ENCODE measurements at places on chromosomes 6 and 20.
A peak's percentile ranks its signal among the peaks of the same experiment; 100 is the strongest.

DNA sequence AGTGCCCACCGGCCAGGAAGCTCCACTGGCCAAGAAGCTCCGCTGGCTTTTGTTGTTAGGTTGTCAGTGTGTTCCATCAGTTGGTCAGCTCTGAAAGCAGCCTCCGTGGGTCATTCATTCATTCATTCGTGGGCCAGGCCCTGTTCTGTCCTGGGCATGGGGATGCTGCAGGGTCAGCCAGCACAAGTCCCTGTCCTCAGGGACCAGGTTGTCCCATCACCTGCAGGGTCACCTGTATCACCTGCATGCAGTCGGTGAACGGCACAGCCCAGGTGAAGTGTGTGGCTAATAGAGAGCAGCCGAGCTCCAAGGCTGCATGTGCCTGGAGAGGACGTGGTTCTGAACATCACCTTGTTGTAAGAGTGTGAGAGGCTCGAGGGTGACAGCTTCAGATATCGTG lies 403.5 kb downstream of the CDH4 start:
- no peak for DNase-seq

DNA sequence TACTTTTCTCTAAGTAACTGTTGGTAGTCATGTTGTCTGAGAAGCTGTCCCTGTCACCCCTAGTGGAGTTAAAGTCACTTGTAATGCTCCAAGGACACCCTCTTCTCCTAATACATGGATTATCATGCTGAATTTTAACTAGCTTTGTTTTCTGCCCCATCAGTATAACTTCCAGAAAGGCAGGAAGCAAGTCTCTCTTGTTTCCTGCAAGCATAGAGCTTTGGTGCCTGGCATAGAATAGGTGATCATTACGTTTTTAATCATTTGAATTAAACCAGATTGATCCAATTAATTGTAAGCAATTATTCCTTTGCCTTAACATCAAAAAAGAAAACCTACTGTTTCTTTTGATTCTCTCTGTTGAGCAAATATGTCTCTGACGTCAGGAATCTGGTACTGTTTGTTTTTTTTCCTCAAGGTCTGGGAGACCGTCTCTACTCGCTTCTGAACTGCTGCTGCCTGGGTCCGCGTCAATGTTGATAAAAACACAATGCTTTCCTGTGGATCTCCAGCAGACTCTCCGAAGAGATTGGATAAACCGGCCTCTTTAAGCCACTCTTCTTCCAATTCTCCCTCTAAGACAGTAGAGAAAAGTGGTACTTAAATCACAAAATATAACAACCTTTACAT lies 71.8 kb downstream of the ARHGAP18 start:
- peak; percentile 68 for DNase-seq

DNA sequence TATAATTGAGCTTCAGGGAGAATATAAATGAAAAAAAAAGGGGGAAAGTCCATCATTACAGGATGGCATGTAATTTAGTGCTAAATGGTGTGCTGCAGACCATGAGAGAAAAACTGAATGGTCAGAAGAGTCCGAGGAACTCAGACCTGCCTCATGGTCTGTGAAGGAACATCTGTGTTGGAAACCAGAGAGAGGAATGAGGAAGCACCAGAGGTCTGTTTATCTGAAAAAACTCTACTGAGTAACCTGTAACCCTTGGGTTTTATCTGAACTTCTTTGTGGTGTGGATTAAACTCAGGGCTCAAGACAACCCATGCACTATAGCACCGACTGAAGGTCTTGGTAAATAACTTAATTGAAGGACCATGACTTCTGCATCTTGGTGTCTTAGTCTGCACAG lies 108.1 kb downstream of the RNF144B start:
- no peak for DNase-seq

DNA sequence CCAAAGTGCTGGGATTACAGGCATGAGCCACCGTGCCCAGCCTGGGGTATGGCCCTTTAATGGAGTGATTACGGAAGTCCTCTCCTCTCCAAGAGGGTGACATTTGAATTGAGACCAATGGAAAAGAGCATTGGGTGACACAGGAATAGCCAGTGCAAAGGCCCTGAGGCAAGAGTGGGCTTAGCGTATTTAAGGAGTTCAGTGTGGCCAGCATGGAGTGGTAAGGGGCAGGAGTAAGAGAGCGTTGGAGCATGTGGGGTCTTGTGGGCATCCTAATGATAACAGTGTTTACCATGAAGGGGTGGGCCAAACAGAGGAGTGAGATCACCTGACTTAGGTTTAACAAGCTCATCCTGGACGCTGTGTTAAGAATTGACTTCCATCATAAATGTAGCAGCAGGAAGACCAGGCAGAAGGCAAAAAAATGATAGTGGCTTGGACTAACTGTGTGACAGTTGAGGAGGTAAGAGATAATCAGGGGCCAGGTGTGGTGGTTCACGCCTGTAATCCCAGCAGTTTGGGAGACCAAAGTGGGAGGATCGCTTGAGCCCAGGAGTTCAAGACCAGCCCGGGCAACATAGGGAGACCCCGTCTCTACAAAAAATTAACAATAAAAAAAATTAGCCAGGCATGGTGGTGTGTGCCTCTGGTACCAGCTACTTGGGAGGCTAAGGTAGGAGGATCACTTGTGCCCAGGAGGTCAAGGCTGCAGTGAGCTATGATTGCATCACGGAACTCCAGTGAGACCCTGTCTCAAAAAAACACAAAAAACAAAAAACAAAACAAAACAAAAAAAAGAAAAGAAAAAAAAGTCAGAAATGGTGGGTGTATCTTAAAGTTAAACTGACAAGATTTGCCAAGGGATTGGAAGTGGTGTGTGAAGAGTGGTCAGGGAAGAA lies 40.7 kb downstream of the TAF8 start:
- DNase-seq: no peak

DNA sequence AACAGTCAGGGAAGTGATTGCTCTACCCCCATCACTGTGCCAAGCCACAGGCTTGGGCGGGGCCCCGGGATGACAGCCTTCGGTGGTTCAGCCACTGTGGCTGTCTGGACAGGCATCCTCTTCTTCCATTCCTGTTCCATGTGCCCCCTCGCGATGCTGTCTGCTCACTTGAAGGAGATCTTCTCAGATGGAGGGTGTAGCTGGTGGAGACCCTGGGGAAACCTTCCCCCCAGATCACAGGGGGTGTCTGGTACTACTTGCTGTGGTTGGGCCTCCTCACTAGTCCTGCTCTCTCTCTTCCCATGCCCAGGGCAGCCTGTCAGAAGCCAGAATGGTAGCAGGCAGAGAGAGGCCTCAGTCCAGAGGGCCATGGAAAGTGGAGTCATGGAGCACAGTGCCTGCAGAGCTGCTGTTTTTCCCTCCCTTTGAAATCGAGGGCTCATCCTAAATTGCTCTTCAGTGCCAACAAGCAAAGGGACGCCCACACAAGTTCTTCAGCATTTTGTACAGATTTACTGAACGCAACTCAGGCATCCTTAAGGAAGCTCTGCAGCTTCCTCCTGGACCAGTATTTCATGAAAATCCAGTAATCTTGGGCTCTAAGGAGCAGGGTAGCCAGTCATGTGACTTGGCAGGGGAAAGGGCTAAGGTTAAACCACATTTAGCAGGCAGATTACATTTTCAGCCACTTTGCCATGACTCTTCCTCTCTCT lies 326.6 kb downstream of the ZFAND3 start:
- no peak for DNase-seq

DNA sequence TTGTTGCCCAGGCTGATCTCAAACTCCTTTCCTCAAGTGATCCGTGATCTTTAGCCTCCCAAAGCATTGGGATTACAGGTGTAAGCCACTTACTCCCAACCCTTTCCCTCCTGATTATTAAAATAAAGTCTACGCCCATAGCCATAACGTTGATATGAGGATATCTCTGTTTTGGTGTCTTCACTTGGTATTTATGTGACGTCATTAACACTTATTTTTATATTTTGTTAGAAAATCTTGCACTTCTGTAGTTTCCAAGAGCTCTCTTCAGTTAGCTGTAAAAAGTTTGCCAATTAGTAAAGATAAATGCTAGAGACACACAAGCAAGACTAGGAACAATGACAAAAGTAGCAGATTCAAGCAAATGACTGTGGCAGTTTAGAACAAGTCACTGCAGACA lies 115.6 kb upstream of the HSF2 start:
- DNase-seq: no peak

DNA sequence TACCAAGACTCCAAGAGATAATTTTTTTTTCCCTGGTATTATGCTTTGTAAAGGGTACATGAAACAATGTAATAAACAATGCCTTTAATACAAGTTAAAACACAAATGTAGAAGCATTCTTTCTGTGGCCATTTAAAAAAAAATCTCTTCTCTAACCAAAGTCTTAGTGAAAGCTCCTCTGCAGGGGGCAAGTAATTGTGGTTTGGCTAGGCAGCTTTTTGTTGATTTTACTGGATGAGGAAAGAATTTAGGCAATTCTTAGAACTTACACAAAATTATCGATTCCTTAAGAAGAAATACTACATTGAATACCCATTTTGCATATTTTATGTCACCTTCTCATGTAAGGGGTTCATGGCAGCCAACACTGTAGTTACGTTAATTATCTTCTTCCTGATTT lies 12.4 kb downstream of the TFB1M start:
- no peak for DNase-seq

DNA sequence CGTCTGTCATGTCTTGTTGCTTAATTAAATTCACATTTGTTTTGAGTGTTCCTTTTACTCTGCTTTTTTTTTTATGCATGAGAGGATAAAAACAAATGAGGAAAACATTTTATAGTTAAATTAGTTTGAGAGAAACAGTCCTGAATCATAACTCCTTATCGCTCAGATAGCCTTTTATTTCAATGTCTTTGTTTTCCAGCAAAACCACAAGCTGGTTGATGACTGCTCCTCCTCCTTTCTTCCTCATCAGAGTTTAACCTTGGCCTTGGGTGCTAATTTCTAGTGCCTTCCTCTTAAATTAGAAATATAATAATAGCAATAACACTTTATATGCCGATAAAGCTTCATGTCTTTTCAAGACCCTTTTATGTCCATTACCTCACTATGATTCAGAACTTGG lies 3.1 kb downstream of the NOX3 start:
- DNase-seq: no peak

DNA sequence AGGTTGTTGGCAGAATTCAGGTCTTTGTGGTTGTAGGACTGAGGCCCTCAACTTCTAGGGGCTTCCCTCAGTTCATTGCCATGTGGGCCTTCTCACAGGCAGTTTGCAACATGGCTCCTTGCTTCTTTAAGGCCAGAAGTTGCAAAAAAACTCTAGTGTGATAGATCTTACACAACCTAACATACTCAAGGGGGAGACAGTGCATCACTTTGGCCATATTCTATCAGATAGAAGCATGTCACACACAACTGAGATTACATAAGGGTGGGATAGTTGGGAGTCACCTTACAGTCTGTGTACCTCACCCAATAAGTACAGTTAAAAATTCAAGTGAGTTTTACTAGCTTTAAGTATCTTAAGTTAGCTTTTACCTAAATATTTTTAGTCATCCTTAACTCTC lies 1.6 kb downstream of the SIRPD start:
- no peak for DNase-seq

- no peak for DNase-seq
Measured at GRCh38 chr6:148492654-148493290, 150.1 kb downstream of the SASH1 start.

DNA sequence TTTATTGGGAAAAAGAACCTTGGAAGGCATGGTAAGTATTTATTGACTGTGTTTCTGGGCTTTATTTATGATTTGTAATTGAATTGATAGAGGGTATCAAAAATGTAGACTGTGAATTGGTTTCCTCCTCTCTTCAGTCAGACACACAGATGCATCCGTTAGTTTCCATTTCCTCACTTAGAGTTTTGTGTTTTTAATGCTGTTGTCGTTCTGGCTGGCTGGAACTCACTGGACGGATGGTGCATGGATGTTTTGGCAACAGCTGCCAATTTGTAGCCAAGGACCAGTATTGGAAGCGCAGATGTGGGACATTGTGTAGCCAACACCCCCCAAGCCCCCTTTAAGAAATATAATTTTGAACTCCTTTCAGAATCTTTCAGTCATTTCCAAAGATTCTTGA lies 134.5 kb downstream of the JARID2 start:
- DNase-seq: no peak

- peak; percentile 75 for DNase-seq
Measured at GRCh38 chr6:137811121-137811915, 55.7 kb upstream of the TNFAIP3 start.

- DNase-seq: no peak
Measured at GRCh38 chr20:44217342-44218092, 6.9 kb upstream of the OSER1 start.

DNA sequence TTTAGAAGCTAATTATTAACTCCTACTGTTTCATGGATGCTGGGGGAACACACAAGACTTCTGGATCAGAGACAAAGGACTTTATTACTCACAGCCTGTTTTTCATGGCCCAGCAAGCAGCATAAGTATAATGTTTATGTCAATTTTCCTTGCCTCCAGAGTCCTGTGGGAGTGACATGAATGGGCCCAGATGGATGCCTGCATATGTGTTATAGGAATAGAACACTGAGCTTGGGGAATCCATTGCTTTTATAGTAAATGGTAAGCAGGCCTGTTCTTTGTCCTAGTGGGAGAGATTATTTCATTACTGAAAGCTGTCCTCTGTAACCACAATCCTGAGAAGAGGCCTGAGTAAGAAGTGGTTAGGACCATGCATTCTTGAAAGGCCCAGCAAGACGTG lies 25.6 kb downstream of the BLTP3A start:
- no peak for DNase-seq

- DNase-seq: no peak
Measured at GRCh38 chr6:40331545-40331944, 255.6 kb downstream of the LRFN2 start.

GRCh38 chr6:112663698-112664097 lies 316.6 kb downstream of the RFPL4B start:
- DNase-seq: no peak

- no peak for DNase-seq
Measured at GRCh38 chr6:103783329-103783728, 1076.4 kb downstream of the HACE1 start.

DNA sequence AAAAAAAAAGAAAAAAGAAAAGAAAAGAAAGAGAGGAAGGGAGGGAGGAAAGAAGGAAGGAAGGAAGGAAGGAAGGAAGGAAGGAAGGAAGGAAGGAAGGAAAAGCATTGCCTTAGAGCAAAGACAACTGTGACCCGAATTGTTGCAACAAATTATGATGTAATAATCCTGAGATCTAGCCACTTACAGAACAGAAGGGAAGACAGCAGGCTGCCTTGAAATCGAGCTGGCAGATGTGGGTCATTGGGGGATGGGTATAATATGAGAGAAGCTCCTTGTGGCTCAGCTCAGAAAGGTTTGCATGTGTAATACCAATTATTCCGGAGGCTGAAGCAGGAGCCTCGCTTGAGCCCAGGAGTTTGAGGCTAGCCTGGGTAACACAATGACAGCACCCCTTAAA lies 208.1 kb upstream of the PROKR2 start:
- no peak for DNase-seq

GRCh38 chr20:18906046-18906445 lies 92.5 kb downstream of the SCP2D1 start:
- no peak for DNase-seq

- no peak for DNase-seq
Measured at GRCh38 chr6:50380406-50381098, 330.8 kb upstream of the DEFB112 start.

DNA sequence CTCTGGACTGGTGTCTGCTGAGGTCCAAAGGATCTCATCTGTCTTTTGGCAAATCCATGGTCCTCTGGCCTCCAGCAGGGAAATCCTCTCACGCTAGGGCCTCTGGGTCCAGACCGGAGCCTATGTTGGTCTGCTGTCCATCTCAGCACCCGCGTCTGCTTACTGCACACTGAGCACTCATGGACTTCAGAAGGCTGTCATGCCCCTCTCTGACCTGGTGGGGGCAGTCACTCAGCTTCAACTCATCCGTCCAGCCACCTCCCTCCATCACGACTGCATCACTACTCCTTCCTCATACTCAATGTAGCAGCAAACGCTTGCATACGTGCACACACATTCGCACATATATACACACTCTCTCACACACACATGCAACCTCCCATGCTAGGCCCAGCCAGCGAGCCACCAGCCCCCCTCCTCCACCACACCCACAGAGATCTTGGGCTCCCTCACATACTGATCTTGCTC lies 33.3 kb downstream of the GABRR2 start:
- DNase-seq: no peak
